Caki2 (cell line): ENCODE measurements at places on chromosomes 5 and 9.

- DNase-seq: no peak
These were observed 29.7 kb downstream of the SARDH start for GRCh38 chr9:133708246-133709014.

GRCh38 chr5:96517295-96517694, 84.2 kb upstream of the PCSK1 start:
- DNase-seq: no peak

DNA sequence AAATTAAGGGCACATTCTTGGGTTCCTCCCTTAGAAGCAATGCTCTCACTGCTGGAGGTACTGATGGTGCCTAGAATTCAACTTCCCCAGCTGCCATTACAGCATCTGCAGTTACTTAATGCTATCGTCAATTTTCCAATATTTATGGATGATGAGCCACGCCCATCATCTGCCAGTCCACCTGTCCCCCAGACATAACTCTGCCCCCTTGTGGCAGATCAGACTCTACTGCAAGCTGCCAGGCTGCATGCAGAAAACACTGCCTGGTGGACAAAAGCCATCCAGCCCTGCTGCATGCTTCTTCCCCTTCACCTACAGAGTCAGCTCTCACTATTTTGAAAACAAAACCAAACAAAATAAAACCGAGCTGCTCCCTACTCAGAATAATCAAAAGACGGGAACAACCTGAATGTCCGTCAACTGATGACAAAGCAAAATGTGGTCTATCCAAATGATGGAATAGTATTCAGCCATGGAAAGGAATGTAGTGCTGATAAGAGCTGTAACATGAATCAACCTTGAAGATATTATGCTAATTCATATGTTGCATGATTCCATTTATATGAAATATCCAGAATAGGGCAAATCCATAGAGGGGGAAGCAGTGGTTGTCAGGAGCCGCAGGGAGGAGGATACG, 66.4 kb downstream of the RETREG1 start:
- DNase-seq: peak; percentile 44

GRCh38 chr5:140596321-140596741, 31.7 kb downstream of the SLC35A4 start:
- DNase-seq: no peak

DNA sequence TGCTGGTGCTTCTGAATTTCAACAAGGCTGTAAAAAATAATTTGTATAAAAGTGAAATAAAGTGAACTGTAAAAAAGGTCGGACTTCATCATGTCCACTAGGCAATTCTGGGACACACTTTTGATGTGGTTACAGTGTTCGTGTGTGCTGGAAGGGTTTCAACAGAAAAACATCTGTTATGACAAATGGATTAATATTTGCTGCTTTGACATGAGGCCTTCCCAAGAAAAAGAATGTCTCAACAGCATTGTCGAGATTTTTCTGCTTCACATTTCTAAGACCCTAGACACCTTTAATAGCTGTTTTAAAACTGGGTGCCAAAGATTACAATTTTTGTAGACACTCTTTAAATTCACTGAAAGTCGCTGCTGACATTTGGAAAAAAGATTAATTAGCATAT, 216.6 kb downstream of the SLC12A2 start:
- DNase-seq: no peak

DNA sequence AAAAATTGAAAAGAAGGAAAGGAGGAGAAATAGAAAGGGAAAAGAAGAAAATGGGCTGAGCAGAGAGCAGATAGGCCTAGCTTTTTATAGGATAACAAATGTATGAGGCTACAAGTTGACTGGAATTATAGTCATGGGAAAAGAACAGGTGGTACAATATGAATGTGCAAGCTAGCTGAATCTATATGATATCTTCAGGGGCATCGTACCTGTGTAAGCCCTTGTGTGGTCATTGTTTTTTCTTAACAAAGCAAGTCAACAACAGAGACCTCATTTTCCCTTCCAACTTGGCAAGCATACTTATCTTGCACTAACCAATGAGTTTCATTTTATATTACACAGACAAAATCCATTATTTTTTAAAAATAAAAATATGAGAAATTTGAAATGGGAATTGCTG, 259.2 kb downstream of the KCTD16 start:
- no peak for DNase-seq

DNA sequence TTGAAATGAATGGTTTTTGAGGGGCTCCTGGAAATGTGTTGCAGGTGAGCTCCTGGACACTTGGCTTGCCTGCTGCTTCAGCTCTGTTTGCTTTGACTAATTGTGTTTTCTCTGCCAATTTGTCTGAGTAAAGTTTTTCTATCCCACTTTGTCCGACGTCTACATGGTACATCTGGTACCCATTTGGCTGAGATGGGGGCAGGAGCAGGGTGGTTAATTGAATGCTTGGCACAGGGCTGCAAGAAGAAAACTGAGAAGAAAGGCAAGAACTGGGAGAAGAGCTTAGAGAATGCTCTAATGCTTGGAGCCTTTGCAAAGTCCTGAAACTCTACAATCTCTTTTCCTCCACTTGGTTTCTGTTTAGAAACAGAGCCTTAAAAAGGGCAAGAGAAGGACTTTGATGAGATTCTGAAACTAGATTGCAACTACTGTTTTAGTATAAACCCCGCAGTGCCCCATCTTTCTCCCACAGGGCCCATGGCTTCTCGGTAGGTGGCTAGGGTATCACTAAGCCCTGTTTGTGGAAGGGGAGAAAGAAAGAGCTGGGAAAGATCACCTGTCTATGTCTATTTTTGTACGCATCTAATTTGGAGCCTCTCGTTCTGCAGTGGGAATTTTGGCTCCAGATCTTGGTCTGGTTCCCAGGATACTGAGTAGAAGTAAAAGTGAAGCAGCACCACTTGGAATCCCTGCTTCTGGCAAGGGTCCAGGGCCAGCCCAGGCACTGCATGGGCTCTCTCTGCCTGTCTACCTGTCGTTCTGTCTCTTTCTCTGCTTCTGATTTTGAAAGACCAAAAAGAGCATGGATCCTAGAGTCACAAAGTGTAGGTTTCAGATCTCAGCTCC, 214.4 kb downstream of the SEMA6A start:
- no peak for DNase-seq

- DNase-seq: no peak
These were observed 69.8 kb downstream of the SLCO4C1 start for GRCh38 chr5:102226321-102226720.

DNA sequence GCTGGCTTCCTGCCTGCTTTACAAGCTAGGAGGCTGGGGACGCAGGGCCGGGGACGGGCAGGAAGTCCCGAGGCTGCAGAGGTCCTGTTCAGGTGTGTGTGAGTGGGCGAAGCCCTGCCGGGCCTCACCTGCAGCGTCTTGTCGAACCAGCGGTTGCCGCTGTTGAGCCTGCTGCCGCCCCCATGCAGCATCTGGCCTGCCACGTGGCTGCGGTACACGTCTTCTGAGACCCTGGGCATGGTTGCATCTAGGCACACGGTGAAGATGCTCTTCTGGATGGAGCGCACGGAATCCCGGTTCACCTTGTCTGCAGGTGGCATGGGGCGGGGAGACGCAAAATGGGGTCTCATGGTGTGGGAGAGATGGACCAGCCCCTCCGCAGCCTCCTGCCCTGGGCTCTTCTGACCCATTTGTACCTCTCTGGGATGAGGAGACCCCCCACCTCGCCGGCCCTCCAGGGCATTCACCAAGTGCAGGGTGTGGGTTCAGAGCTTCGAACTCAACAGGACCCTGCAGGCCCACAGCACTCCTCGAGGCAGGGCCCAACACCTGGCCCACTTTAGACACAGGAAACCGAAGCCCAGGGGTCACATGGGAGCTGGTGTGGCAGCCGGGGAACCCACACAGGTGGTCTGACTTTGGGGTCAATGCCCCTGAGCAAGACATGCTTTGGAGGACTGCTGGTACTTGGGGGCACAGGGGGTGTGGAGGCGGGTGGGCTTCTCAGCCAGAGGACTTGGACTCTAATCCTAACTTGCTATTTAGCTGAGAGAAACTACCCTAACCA, 10.0 kb downstream of the CRAT start:
- DNase-seq: no peak

DNA sequence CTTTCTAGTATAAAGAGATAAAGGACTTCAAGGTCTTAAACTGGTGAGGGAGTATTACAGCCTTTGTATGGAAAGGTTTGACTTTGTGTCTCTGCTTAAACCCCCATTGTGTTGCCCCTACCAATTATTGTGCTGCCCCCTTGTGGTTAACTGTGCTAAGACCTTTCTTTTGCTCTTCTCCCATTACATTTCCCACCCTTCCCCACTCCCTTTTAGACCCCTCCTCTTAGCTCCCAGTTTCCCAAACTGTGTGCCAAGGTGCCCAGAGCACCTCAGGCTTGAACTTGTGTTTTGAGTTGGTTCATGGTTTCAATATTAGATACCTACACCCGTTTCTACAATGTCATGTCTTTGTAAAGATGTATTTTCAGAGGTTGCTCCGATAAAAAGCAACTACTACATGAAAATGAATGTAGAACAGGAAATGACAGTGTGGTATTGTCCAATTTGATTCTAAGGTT, 2.9 kb downstream of the JAK2 start:
- DNase-seq: peak; percentile 49

GRCh38 chr9:5445886-5446285, 4.5 kb upstream of the CD274 start:
- DNase-seq: no peak

DNA sequence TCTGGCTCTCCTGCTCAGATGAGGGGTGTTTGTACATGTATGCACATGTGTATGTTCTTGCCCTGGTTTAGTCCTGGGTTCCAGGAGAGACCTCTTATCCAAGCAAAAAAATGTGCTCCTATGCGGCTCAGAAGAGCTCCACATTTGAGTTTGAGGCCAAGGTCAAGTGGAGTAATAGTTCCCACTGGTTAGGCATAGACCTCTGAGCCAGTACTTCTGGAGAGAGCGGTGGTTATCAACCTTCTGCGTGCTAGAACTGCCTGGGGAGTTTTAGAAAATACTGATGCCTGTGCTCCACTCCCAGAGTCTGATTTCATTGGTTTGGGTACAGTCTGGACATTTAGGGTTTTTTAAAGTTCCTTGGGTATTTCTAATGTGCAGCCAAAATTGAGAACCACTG, 51.5 kb downstream of the LIX1 start:
- no peak for DNase-seq

- DNase-seq: no peak
These were observed 2.8 kb upstream of the IL3 start for GRCh38 chr5:132057498-132058255.
